ENCODE measurements at places on chromosomes 1 and 21.

GRCh38 chr1:150083907-150084306, 16.3 kb downstream of the VPS45 start:
- DNase-seq: no peak

- no peak for DNase-seq
Observed at GRCh38 chr1:172818841-172819527, 160.1 kb downstream of the FASLG start.

- no peak for DNase-seq
Observed at GRCh38 chr1:13517193-13517812, 3.5 kb upstream of the LRRC38 start.

DNA sequence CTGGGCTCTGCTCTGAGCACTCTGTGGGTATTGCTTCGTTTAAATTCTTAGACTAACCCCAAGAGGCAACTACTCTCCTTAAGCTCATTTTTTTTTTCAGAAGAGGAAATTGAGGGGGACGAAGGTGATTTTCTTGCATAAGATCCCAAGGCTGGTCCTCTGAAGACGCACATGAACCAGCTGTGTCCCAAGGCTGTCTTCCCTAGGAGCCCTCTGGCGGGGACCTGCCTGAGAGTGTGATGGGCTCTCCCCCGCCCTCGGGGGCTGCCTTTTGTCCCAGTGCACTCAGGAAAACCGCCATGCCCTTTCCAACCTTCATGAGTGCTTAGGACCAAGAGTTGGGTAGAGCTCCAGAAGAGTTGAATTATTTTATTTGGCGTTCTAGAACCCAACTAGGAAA, 21.7 kb downstream of the UMODL1 start:
- DNase-seq: no peak

DNA sequence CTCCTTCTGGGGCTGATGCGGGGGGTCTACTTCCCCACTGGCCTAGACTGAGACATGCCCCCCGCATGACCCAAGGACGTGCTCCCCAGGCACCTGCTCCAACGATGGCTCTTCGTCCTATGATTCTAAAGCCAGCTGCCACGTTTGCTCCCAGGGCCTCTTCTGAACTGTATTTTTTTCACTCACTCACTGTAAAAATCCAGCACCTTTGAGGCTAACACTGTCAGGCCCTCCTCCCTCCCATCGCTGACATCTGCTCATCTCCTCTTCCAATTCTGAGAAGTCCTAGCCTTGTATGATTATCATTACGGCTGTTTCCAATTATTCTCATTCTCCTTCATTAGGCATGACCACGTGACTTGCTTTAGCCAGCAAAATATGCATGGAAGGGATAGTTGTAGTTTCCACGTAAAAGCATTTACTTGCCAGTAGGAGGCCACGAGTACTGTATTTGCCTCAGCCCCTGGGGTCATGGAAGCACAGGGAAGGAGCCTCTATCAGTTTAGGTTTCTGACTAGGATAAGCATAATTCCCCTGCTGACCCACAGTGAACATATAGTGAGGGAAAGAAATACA, 19.1 kb upstream of the EDN2 start:
- no peak for DNase-seq

DNA sequence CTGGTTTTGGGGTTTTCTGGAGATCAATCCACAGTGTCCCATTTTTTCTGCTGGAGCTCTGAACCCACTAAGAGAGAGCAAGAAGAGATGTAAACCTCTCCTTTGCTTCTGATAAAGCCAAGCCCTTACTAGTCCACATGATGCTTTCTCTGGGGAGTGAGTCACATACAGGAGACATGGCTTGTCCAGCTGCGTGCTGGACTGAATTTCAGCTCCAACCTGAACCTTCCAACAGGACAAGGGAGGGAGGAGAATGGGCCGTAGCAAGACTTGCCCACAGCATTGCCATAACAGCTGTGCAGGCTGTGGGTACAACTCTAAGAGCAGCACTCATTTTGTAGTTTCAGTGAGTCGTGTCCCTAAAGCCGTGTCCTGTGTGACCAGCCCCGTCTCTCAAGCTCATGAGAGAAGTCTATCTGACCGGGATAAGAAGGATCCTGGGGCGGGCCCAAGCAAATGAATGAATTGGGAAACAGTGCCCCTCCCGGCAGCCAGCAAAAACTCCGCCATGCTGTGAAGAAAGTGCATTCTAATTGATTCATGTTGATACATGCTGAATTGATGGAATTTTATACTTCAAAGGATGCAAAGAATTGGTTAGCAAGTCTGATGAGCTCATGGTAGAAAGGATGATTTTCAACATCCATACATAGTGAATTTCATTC, 195.2 kb downstream of the GABPA start:
- no peak for DNase-seq

DNA sequence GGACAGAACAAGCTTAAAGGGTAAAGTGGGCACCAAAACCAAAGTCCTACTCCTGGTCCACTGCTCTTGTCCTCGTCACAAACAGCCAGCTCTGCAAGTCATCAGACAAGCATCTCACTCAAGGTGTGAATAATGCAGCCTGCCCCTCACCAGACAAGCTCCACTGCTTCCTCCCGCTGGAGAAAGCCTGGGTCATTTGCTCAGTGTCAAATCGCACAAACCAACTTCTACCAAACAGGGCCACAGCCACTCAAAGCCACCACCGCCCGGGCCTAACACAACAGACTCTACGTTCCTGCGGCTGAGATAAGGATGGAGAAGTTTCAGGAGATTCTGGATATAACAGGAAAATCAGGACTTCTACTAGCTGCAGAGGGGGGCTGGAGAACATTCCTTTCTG, 3.3 kb downstream of the SSBP3 start:
- no peak for DNase-seq

GRCh38 chr1:51328279-51328678, 2.1 kb downstream of the TTC39A start:
- no peak for DNase-seq

DNA sequence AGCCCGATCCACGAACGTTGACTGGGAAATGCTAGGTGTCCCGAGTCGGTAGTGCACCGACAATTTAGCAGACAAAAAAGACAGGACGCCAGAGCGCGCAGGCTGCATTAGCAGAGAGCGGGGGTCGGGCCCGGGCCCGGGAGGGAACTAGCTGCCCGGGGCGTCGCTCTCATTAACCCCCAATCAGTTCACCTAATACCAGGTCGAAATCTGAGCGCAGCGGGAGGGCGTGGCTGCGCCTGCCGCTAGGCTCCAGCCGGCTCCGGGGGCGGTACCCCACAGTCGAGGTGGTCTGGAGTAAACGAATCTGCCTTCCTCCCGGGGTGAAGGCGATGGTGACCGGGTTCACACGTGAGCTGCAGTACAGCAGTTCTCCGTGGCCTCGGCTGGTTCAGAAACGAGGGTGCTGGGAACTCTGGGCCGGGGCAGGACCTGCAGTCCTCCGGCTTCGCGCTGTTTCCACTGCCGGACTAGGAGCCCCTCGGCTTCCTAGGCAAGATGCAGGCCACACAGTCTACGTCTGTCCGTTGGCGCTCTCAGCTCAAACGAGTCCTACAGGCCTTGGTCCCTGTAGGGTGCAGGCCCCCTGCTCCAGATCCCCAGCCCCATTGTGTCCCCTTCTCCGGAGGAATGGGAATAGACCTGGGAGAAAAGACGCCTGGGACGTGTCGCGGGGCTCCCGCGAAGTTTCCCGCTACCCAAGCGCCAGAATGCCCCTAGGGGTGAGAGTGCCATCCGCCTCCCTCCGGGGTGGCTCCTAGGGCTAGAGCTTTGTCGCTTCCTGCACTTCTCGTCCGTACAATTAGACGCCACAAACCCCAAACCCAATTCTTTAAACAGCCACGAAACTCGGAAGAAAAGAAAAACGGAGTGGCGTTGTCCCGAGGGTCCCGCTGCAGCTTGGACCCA, 2.0 kb downstream of the GFI1 start:
- peak; percentile 33 for DNase-seq

GRCh38 chr1:42576935-42577334, 81.3 kb upstream of the PPIH start:
- DNase-seq: no peak

DNA sequence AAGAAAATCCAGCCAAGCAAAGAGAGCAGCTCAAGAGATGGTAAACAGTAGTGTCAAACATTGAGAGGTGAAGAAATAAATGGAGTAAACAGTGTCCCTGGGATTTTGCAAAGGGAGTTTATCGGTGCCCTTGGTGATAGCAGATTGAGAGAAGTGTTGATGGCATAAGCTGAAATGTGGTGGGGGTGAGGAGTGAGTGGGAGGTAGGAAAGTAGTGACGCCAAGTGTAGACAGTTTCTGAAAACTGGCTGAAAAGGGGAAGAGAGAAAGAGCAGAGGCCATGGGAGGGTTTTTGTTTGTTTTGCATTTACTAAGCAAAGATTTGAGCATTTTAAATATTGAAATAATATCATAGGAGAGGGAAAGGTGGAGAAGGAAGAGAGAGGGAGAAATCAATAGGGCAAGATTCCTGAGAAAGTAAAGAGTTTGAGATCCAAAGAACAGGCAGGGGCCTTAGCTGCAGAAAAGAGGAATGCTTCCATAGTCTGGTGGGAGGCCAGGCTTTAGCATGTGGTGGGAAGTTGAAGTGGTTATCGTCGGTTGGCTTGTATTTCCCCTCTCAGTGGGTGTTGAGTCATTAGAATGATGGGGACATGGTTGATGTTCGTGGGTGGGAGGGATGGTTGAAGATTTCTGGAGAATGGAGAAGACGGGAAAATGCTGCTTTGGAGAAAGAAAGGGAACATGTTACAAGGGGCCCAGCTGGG, 26.8 kb upstream of the RASAL2 start:
- no peak for DNase-seq

GRCh38 chr1:219533280-219533679, 79.6 kb downstream of the ZC3H11B start:
- DNase-seq: no peak

GRCh38 chr21:37357691-37358090, 8.9 kb upstream of the DYRK1A start:
- DNase-seq: no peak

DNA sequence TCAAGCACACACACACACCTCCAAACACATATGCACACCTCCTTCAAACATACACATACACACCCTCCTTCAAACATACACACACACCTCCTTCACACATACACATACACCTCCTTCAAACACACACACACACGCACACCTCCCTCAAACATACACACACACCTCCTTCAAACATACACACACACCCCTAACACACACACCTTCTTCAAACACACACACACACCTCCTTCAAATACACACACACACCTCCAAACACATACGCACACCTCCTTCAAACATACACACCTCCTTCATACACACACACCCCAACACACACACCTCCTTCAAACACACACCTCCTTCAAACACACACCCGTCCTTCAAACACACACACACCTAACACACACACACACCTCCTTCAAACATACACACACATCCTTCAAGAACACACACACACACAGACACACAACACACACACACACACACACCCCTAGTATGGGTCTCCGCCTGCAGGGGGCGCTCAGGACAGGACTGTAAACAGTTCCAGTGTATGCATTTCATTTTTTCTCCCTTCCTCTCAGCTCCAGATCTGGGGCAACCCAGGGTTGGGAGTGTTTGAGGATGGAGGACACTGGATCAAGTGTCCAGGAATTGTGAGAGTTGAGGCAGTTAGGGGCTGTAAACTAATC, 12.1 kb downstream of the LGR6 start:
- DNase-seq: no peak

DNA sequence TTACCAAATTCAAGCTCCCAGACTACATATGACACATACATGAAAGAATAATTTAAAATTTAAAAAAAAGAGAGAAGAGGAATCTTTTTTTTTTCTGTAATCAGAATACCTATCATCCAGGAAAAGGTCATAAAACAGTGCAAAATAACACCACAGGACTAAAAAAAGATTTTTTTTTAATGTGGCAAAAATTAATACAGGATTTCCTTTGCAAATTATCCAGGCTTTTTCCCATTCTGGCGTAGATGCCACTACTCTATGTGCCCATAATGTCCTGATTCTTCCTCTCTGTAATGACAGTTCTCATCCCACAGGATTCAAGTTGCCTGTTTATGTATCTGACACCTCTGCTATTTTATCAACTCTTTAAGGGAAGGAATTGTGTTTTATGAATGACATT, 429.6 kb downstream of the SMYD3 start:
- DNase-seq: no peak

DNA sequence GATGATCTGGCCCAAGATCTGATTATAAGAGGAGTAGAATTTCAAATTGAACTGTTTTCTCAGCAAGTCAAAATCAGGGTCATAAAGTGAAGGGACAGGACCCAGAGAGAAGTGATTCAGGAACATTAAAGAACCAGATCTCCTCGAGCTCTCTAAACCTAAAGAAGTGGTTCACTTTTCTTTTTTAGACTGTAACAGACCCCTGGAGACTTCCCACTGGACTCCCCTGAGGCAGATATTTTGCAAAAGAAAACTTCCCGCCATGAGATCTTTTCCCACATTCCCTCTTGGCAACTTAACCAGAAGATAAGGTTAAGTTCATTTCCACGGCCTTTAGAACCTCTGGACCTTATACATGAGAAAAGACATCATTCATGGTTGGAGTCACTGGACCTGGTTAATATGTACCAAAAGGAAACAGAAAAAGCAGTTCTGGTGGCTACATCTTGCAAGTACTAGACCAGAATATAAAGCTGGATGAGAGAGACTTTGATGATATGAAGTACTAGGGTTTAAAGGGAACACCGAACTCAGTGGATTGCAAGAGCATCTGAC, 1061.4 kb downstream of the MRPL39 start:
- no peak for DNase-seq

GRCh38 chr1:236950365-236950764, 53.9 kb downstream of the MT1HL1 start:
- no peak for DNase-seq

GRCh38 chr1:59670662-59671061, 144.1 kb upstream of the HOOK1 start:
- DNase-seq: no peak

DNA sequence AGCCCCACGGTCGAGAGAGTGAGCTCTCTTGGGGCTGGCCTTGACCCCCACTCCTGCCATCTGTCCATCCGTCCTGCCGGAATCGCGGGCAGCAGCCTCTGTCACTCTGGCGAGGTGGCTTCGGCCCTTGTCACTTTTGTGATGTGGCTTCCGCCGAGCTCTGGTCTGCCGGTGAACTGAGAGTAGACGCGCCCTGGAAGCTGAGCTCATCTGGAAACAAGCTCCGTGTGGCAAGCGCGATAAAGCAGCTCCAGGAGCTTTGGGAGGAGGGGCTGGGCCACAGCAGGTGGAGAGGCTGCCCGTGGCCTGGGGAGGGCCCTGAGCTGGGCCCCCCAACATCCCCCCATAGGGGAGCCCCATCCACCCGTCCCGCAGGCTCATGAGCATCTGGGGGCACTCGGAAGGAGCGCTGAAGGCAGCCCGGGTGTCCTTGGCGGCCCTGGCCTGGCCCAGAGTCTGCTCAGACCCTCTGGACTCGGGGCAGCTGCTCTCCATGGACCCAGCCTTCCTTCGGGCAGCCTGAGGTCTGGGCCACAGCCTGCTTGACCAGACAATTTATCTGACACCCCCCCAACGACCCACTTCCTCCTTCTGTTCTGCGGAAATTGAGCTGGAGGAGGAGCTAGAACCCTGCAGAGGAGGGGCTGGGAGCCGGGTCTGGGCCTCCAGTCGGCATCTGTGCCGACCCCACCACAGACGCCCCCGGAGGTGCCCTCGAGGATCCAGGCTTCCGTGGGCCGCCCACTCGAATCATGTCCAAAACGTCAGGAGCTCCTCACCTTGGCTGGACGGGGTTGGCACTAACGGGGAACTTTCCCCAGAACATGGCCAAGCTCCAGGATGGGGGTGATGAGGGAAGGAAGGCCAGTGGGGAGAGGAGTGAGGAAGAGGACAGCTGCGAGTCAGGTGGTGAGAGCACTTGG, 59.1 kb downstream of the SLC19A1 start:
- no peak for DNase-seq
